ENCODE measurements at places on chromosomes 11 and 22.

DNA sequence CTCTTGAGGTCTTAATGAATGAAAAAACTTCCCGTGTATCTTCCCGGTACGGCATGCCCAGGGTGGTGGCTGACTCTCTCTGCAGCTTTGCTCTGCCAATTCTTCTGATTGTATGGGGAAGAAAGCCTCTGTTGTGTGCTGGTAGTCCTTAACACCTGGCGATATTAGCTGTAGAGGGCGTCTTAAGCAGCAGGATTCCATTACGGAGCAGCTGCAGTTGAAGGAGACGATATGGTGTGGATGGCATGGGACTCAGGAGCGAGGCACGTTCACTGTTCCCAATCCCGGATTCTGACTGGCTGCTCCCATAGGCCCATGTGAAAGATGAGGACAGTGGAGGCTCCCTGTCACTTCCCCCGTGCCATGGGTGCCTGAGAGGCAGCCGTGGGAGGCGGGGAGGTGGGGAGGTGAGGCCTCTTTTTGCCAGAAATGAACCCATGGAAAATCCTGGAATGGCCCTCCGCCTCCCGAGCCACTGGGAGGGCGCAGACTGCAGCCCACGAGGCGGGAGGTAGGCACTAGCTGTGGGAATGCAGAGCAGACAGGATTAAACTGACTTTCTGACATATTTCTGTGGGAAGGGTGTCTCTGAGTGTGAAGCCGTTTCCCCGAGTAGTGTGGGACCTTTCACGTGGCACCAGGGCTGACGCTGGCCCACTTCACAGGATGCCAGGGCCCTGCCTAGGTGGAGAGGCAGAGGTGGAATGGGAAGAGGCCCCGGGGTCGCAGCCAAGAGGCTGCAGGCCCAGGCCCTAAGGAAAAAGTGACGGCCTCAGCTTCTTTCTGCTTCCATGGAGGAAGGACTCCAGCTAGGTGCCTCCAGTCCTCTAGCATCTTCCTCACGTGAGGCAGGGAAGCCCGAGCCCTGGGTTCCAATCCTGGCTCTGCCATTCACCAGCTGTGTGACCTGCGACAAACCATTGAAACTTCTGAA lies 121.4 kb upstream of the CD82 start:
- DNase-seq, result no peak

DNA sequence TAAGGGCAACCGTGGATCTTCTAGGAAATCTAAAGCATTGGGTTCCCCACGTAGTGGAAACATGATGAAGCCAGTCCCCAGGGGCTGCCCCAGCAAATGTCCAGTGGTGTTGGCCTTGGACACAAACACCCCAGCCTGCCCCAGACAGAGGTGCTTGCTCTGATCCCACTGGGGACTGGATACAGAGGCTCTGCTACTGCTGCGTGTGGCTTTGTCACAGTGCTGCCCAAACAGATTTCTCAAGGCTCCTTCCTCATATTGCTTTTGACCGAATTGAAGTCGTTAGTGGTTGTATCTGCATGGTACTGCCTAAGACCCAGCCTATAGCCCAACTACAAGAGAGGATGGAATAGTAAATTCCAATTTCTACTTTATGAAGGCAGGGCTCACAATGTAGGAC lies 40.1 kb upstream of the CD44 start:
- DNase-seq, result no peak

DNA sequence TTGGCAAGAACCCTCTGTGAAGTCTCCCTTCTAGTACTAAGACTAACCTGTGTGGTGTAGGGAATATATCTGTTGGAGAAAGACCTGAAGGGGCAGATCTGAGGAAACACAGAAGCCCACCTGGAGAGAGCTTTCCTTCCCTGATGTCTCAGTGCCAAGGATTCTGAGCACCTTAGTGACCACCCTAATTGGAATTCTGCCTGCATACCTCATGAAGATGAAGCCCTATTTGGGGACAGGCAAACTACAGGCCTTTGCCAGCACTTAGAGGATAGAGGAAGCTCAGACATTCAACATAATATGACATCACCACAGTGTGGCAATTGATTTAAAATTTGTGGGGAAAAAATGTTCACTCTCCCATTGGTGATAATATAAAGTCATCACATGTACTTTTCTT lies 766.2 kb upstream of the KIRREL3 start:
- no peak for DNase-seq

DNA sequence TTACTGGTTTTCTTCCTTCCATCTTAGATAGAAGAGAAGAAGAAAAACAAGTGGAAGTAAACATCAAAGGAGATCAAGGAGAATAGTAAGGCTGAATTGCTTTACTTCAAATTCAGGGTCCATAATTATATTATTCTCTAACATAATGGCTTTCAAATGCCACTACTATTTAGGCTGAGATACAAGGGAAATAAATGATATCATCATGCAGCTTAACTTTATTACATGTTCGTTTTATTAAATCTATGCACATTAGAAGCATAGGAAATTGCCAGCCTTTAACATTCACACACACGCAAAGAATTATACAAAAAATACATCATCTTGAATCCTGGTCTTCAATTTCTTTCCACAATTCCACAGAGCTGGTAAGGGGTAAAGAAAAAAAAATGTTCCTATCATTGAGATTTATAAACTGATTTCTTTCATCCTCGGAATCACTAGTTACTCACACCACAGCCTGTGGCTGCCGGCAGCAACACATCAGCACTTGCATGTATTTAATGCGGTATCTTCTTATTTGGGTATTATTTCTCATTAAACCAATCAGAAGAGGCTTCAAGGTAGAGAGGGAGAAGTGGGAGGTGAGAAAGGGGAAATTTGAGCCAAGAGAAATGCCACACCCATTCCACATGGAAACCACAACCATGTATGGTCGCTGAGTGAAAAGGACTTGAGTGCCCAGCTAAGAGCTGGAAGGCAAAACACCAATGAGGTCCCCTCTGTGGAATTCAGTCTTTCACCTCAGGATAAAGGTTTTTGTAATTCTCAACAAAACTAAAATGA lies 26.3 kb downstream of the SYTL2 start:
- DNase-seq, result no peak

- no peak for DNase-seq
Observed at GRCh38 chr11:11237070-11237832, 115.8 kb downstream of the CSNK2A3 start.

Measured in amniotic epithelial cell (primary cell).